ENCODE measurements at places on chromosomes 1 and 21. TPM values are rescaled to one million over a fixed set of nuclear protein-coding genes. Genes with fewer than 3 reads are reported as not detected.

The KMO gene
- not detected for total RNA-seq

The RNU1-4 gene
- total RNA-seq: under 0.01 TPM

The OR2L5 gene
- total RNA-seq: not detected

The PDC gene
- total RNA-seq: not detected

The YOD1 gene
- total RNA-seq: 10.6 TPM

The COL11A1 gene
- 19.6 TPM for total RNA-seq

The FLVCR1 gene
- total RNA-seq: 15.1 TPM

The FCRL5 gene
- not detected for total RNA-seq

The TRMT1L gene
- total RNA-seq: 24.6 TPM

The TMEM53 gene
- total RNA-seq: 6.4 TPM

The GCSAML gene
- not detected for total RNA-seq

The COA6 gene
- total RNA-seq: 22.0 TPM

The ADSS2 gene
- 51.2 TPM for total RNA-seq

The BARHL2 gene
- total RNA-seq: not detected

The HSD11B1 gene
- total RNA-seq: 21.6 TPM

The BMP8A gene
- 1.7 TPM for total RNA-seq

The GSTM1 gene
- total RNA-seq: not detected

The OVAAL gene
- not detected for total RNA-seq

The LRRC38 gene
- total RNA-seq: not detected

The CD2 gene
- total RNA-seq: not detected

The MPZ gene
- 2.9 TPM for total RNA-seq

The ANGPTL3 gene
- total RNA-seq: not detected

The C8A gene
- not detected for total RNA-seq

The NPHS2 gene
- total RNA-seq: not detected

The ERG gene
- total RNA-seq: not detected

The ETNK2 gene
- total RNA-seq: 12.2 TPM

The CLDN19 gene
- not detected for total RNA-seq

The WLS gene
- total RNA-seq: 66.1 TPM

The HAO2 gene
- not detected for total RNA-seq

The NUDT17 gene
- 6.8 TPM for total RNA-seq

The CYP2J2 gene
- total RNA-seq: not detected

The LCE1F gene
- total RNA-seq: not detected

The TEDDM1 gene
- not detected for total RNA-seq

The FMO1 gene
- total RNA-seq: under 0.01 TPM

The NUDT4B gene
- 25.4 TPM for total RNA-seq

The KAZN gene
- 8.6 TPM for total RNA-seq

The OR6N1 gene
- not detected for total RNA-seq

The KCNJ9 gene
- not detected for total RNA-seq

The PKLR gene
- not detected for total RNA-seq

The OR10J1 gene
- total RNA-seq: not detected

The MYOC gene
- not detected for total RNA-seq

The KIF17 gene
- 2.2 TPM for total RNA-seq

The GSTM5 gene
- 5.8 TPM for total RNA-seq

The OR2T11 gene
- total RNA-seq: not detected

The TSACC gene
- total RNA-seq: not detected

The RNU1-2 gene
- not detected for total RNA-seq

The FGR gene
- total RNA-seq: not detected

All from fibroblast of villous mesenchyme (primary cell).